HFFc6 (cell line): ENCODE measurements at places on chromosomes 5 and 9. TPM values are rescaled to one million over a fixed set of nuclear protein-coding genes. Genes with fewer than 3 reads are reported as not detected.

DNA sequence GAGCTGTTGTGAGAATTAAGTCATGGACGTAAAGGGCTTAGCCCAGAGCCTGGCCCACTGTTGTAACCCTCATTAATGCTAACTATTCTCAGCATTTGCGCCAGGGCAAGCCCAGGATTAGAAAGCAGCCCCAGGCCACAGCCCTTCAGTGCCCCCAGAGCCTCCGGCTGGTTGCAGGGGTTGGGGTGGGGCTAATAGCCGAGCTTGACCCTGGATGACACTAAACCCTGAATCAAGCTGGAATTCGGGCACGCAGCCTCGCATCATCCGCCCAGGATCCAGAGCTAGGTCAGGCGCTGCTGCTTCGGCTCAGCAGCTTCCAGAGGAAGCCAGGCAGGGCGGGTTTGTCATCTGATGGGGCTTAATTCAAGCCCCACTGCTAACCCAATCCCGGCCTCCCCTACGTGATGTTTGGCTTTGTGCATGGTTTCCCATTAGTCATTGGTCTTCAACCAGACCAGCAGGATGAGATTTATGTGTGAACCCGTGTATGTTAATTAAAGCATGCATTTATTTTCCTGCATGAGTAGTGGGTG lies 1.2 kb upstream of the MEGF9 start:
- H3K4me3 ChIP-seq = peak overlapping the region; percentile 87
- H3K27ac ChIP-seq = peak overlapping the region; percentile 44
- peak; percentile 79 for DNase-seq
- no peaks in the 10 kb centered on the region for H3K36me3 ChIP-seq

DNA sequence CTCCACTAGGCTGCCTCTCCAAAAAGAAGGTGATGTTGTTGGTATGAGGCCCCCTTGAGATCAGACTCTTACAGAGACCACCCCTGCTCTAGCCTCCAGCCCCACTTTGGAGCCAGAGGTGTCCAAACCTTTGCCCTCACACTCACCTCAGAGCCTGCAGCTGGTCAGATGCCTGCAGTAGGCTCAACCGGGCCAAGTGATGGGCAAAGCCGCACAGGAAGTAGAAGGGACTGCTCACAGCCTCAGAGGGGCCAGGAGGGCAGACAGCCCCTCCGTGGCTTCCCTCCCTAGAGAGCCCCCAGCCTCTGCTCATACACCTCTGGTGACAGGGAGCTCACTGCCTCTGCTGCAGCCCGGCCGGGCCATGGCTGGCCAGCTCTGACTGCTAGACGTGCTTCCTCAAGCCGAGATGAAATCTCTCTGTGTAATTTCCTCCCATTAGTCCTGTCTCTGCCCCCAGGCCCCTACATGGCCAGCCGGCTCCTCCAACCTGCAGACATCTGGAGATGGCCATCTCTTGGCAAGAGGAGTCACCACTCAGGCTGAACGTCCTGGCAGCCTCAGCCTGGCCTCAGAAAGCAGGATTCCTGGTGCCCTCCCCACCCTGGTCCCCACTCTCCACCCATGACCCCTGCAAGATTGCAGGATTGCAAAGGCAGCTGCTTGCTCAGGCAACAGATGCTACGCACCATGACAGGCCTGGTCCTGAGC lies 7.3 kb upstream of the TCF7 start:
- DNase-seq = peak; percentile 11
- no peak overlapping the region for H3K4me3 ChIP-seq
- H3K27ac ChIP-seq = no peak overlapping the region
- peaks cover 4% of the 10 kb centered on the region for H3K4me1 ChIP-seq
- peaks cover 13% of the 10 kb centered on the region for H3K27me3 ChIP-seq
- H3K36me3 ChIP-seq = no peaks in the 10 kb centered on the region

GRCh38 chr5:180007582-180007981 lies 64.0 kb downstream of the RNF130 start:
- no peaks in the 10 kb centered on the region for H3K36me3 ChIP-seq
- no peak overlapping the region for H3K27ac ChIP-seq
- DNase-seq = no peak
- H3K4me1 ChIP-seq = no peaks in the 10 kb centered on the region

Gene DMRT3
- not detected in 3 replicates for total RNA-seq

- peak; percentile 50 for DNase-seq
- H3K27me3 ChIP-seq = no peaks in the 10 kb centered on the region; the same call in 1 of the 2 replicates
- peaks cover 24% of the 10 kb centered on the region for H3K36me3 ChIP-seq
Measured at GRCh38 chr5:96687812-96688453, 25.8 kb downstream of the CAST start.

Gene PCDHGC3
- total RNA-seq = 122 to 155 TPM (median 144 TPM) in 3 replicates

DNA sequence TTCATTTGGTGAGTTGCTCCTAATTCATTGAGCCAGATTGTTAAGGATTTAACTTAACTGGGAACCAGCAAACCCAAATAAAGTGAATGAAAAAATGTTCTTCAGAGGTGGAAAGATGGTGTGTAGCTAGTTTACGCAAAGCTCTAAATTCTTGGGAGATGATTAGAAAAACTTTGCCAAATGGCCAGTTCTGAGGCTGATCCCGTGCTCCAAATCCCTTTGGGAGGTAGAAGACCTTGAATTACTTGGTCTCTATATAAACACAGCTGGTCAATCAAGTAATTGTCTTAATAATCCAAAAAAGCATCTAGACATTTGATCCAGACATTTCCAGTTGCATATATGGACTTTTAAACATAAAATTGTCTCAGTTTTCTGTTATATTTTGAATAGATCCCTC lies 11.4 kb downstream of the ACTL7B start:
- peaks cover 4% of the 10 kb centered on the region for H3K27me3 ChIP-seq
- no peaks in the 10 kb centered on the region for H3K36me3 ChIP-seq
- H3K4me3 ChIP-seq = no peak overlapping the region
- no peak overlapping the region for H3K27ac ChIP-seq

Gene CNTNAP3B
- total RNA-seq = not detected in 2 replicates

DNA sequence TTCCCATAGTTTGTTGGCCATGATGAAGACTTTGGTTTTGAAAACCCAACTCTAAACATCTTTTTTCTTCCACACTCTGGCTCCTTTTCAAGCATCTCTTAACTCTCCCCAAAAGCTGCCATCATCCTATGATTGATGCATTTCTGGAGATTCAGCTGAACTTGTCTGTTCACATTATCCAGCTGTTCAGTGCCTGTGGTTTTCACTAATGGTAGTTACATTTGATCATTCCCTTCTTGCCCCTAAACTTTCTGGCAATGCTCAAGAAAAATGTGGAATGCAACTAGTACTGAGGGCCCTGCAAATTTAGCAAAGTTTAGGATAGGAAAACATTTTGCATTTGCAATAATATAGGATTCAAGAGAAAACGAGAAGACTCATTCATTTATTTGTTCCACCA lies 267.5 kb downstream of the ENC1 start:
- no peak for DNase-seq
- H3K27me3 ChIP-seq = peaks cover 8% of the 10 kb centered on the region; the same call in 1 of the 2 replicates
- no peak overlapping the region for H3K4me3 ChIP-seq
- H3K36me3 ChIP-seq = no peaks in the 10 kb centered on the region
- H3K27ac ChIP-seq = no peak overlapping the region

Gene CFAP77
- not detected in 3 replicates for total RNA-seq

DNA sequence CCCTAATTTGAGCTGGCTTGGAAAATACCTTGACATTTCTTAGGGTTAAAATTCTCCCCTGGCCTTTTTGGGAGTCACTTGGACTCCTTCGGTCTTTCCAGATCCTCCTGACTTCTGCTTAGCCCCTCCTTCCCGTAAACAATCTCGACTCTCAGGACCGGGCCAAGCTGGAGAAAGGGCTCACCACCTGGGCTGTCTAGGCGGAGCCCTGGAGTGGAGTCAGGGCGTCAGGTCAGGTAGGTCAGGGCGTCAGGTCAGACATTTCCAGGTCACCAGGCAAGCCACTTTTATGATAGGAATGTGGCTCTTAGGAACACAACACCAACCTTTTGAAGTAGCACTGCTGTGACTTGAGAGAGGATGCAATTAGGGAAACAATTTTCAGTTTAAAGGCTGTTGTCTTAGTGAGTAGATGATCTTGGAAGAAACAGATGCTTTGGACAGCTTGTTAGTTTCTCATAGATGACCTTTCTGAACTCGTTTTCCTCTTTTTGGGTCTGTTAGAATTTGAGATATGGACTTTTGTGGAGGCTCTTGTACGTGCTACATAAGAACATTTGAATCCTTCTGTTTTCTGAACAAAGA lies 12.8 kb downstream of the OSTF1 start:
- peaks cover 46% of the 10 kb centered on the region for H3K4me1 ChIP-seq
- H3K27ac ChIP-seq = peak overlapping the region; percentile 20; the same call in 1 of the 2 replicates
- H3K36me3 ChIP-seq = peaks cover 17% of the 10 kb centered on the region
- peaks cover 2% of the 10 kb centered on the region; the same call in 1 of the 2 replicates for H3K27me3 ChIP-seq
- no peak for DNase-seq
- H3K4me3 ChIP-seq = no peak overlapping the region

Gene NKD2
- not detected in 2 replicates for total RNA-seq

Gene ANKRD31
- total RNA-seq = 0.05 to 0.08 TPM in 2 of 3 replicates, not detected in the other

Gene STPG3
- total RNA-seq = not detected in 3 replicates

DNA sequence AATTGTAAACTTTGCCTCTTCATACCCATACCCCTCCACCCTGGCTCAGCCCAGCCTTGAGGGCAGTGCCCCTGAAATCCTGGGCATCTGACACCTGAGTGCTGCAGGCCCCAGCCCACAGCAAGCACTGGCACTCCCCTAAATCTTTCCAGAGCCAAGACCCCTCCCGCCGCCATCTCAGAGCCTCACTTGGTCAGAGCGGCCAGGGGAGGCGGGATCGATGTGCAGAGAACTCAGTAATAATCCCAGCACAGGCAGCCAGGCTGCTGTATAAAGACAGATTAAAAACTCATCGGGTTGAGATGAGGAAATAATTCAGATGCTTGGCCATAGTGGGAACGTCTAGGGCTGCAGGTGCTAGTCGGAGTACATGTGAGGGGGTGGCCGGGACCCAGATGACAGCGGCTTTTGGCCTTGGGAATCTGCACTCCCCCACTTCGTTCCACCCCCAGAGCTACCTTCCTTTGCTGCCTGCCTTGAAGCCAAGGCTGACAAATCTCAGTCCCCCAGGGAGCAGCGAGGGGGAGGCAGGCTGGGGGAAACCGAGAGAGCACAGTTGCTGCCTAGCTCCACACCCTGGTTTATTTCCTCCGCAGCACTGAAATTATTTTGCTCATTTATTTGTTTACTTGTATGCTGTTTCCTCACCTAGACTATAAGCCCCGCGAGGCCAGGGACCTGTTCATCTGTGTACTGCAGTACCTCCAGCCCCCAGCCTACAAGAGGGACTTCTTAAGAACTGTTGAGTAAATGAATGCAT lies 19.5 kb upstream of the ARAP3 start:
- no peak for DNase-seq
- no peaks in the 10 kb centered on the region for H3K36me3 ChIP-seq
- no peak overlapping the region for H3K27ac ChIP-seq
- peak overlapping the region; percentile 67; the same call in 1 of the 2 replicates for H3K4me3 ChIP-seq
- peaks cover 41% of the 10 kb centered on the region for H3K27me3 ChIP-seq
- peaks cover 6% of the 10 kb centered on the region; the same call in 1 of the 2 replicates for H3K4me1 ChIP-seq

DNA sequence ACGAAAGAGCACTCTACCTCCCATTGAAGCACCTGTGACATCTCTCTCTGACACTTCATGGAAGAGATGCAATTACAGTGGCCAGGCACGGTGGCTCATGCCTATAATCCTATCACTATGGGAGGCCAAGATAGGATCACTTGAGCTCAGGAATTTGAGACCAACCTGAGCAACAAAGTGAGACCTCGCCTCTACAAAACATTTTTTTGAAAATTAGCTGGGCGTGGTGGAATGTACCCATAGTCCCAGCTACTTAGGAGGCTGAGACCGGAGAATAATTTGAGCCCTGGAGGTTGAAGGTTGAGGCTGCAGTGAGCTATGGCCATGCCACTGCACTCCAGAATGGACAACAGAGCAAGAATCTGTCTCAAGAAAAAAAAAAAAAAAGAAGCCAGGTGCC lies 45.5 kb downstream of the GLDC start:
- H3K27me3 ChIP-seq = no peaks in the 10 kb centered on the region; the same call in 1 of the 2 replicates
- H3K27ac ChIP-seq = no peak overlapping the region
- H3K4me1 ChIP-seq = no peaks in the 10 kb centered on the region
- no peak overlapping the region for H3K4me3 ChIP-seq

DNA sequence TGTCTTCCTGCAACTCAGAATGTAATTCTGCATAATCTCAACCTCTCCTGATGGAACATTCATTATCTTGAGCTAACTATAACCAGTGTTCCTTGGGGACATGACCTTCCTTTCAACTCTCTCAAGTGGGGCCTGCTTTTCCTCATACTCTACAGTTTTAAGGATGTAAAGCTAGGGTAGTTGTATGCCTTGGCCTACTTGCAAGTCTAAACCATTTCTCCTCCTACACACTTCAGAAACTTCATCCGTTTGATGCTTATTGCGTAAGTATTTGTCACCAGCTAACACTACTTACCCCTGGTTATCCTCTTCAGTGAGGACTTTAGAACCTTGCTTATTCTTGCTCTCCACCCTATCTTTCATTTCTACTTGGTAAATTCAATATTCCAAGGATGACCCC lies 548.9 kb downstream of the HINT1 start:
- H3K27me3 ChIP-seq = no peaks in the 10 kb centered on the region
- no peak overlapping the region for H3K27ac ChIP-seq
- no peak overlapping the region for H3K4me3 ChIP-seq
- no peaks in the 10 kb centered on the region for H3K4me1 ChIP-seq

Gene SOX30
- 0.10 to 0.27 TPM in 2 of 3 replicates, not detected in the other for total RNA-seq

DNA sequence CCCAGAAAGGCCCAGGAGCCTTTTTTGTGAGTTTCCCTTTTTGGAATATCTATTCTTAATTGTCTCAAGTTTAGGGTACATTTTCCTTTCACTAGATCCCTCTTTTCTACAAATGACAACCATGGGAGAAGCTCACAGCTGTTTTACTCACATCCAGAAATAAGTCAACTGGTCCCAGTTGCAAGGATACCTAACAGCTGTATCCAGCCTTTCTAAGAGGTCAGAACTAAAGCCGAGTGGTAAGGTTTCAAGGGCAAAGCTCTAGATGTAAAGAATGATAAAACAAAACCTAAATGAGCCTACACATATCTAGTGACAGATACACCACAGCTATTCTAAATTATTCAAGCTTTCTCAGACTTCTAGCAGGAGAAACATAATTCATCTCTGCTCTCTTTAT lies 4.4 kb downstream of the FGF10 start:
- DNase-seq = no peak
- no peak overlapping the region for H3K4me3 ChIP-seq
- H3K27me3 ChIP-seq = peaks cover 3% of the 10 kb centered on the region
- no peak overlapping the region for H3K27ac ChIP-seq
- H3K36me3 ChIP-seq = no peaks in the 10 kb centered on the region
